Stimulated activated CD8-positive, alpha-beta memory T cell treated with anti-CD3 and anti-CD28 coated beads, Interleukin-4, amount 100 ng/mL, for 24 hours (primary cell): ENCODE measurements at places on chromosomes 2 and 18.

DNA sequence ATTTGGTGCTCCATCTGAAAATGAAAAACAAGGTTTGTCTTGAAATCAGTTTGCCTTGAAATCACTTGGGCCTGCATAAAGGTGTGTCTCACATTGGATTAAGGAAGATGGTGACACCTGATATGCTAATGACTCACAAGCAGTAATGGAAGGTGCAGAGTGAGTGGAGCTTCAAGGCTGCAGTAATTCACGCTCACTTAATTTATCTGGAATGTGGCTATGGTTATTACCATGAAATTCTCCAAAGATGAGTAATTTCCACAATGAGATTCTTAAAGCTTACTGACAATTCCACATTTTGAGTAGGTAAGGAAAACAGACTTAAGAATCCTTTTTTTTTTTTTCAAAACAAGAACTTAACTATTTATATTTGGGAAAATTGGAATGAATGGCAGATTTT, 156.8 kb downstream of the PAX3 start:
- DNase-seq = no peak

DNA sequence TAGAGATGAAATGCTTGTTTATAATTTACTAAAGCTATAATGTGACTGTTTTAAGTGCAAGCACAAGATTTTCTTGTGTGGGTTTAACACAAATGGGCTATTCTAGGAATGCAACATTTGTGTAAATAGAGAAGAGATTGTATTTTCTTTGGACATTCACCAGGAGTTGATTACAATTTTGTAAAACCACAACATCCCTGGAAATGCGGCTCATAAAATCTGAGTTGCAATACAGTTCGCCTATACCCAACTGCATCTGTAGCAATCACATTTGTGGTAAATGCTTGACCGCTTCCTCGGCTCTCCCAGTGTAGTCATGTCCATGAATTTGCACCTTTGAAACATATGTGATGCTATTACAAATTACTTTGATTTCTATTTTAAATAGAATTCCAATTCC, 348.7 kb upstream of the CDH20 start:
- DNase-seq = no peak

GRCh38 chr2:7937082-7937481, 744.8 kb upstream of the ID2 start:
- DNase-seq = no peak

GRCh38 chr2:91442246-91442905, 2750.9 kb downstream of the RPIA start:
- no peak for DNase-seq

DNA sequence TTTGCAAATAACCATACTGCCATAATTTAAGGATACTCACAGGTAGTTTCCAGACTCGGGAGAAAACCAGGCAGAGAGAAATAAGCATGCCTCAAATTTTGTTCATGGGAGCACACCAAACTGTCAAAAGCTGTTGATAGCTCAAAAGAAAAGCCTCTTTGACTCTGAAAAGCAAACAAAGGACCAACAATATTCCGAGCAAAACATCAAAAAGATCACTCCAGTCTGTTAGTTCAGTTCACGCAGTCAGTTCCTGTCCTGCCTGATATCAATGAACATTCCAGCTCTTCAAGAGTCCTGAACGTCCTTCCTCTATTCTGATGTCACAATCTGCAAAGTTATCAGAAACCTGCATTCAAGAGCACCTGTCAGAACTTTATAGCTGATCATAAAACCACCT, 78.7 kb downstream of the RRM2 start:
- DNase-seq = no peak

- peak; percentile 23 for DNase-seq
These were observed 48.0 kb upstream of the ATP6V1B1 start for GRCh38 chr2:70887550-70888246.

DNA sequence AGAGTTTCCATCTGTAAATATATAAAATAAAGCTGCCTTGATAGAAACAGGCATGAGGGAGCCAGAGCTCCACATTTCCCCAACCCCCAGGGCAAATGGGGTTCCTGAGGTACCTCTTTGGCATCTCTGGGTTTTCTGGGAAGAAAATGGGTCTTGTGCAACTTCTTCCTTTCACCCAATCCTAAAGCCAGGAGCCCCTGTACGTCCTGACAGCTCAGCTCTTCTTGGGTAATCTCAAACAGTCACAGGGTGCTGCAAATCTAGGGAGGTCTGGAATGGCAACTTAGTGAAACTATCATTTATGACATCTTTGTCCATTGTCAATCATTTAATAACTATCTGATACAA, 36.6 kb upstream of the STAT1 start:
- DNase-seq = no peak

DNA sequence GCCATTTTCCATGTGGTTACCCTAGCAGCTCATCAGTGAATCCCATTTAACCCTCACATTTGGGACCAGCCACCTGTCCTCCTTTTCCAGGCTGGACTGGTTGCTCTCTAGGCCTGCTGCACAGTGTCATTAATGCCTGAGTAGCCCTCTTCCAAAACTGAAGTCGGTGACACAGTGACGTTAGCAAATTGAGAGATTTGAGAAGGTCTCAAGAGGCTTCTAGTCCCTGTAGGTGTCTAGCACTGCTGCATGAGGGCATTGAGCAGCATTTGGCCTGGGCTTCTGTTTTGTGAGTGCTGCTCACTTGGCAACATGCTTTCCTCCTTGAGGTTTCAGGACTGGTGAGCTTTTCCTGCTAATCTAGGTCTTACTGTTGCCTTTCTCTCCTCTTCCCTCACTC, 36.7 kb downstream of the PKP4 start:
- no peak for DNase-seq

DNA sequence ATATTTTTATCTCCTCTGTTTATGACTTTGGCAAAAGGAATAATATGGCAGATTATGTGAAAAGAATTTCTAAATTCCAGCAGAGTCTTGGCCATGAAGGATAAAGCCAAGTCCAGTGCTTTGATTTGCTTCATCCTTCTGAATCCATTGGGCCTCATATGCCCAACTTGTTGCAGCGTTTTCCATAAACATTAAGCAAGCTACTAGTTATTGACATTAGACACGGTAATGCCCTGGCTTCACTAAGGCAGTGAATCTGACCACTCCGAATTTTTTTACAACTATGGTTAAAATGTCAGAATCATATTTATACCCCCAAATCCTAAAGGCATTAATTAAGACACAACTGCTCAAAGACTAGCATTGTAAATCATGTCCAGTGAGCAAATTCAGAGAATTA, 79.8 kb downstream of the MAPRE2 start:
- no peak for DNase-seq

- DNase-seq = no peak
These were observed 35.1 kb downstream of the MYO7B start for GRCh38 chr2:127570282-127571250.

DNA sequence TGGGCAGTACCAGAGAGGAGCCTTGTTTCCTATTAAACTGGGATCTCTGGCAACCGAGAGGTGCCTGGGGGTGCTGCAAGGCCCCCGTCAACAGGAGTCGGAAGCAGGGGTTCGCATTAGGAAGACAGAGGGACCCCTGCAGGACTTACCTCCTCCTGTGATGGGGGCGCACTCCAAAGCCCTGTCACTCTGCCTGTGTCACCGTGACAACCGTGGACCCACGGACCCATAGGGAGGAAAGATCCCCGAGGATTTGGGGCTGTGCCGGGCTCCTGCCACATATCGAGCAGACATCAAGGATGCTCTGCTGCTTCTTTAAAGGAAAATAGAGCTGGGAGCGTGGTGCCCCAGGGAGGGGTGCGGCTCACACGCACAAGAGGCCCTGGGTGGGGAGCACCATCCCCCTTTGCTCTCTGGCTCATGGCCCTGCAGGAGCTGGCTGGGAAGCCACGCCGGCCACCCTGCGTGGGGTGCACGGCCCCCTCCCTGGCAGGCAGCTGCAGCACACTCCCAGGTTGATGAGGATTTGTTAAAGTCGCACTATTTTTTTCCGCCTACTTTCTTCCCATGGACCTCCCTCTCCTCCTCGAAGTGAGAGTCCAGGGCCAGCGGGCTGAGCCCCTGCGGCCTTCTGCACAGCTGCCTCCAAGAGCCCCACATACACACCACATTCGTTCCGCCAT, 167.5 kb downstream of the TWIST2 start:
- no peak for DNase-seq

GRCh38 chr18:76445741-76446232, 49.3 kb downstream of the ZNF516 start:
- DNase-seq = no peak

GRCh38 chr2:151899156-151899555, 70.9 kb upstream of the ARL5A start:
- no peak for DNase-seq

GRCh38 chr18:60246606-60247005, 126.0 kb downstream of the MC4R start:
- DNase-seq = no peak

GRCh38 chr2:75709297-75709696, 1.4 kb downstream of the GCFC2 start:
- DNase-seq = no peak

DNA sequence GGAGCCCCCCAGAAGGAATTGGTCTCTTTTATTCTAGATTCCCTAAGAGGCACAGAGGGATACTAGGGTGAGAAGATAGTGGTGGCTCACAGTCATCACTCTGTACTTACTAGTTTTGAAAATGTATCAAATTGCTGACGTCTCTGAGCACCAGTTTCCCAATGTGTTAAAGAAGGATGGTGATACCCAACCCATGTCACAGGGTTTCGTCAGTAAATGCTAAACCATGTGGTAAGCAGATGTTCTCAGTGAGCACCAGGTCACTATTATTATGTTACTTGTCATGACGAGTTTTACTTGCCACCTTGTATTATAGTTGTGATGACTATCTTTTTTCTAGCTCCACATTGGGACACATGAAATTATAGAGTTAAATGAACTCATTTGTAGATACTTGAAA, 54.7 kb downstream of the NEDD4L start:
- no peak for DNase-seq

- no peak for DNase-seq
These were observed 402.5 kb upstream of the TRIB2 start for GRCh38 chr2:12314127-12314760.

DNA sequence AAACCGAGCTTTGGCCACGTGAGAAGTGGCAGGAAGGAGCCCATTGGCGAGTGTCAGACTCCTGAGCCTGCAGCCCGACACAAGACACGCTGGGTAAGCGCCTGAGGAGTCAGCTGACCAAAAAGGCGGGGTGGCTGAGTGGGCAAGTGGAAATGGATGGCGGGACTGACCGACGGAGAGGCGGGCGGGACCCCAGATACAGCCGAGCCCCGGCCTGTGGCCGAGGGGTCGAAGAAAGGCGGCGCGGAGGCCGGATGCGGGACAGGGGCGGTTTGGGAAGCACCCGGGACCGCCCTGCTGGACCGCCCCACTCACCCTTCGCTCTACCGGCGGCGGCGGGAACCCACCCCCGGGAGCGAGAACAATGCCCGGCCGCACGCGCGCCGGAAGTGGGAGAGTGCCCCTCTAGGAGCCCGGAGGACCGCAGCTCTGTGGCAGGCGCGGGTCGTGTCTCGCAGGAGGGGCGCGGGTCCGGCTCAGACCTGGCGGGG, 22.8 kb downstream of the ZSCAN30 start:
- peak; percentile 62 for DNase-seq

GRCh38 chr18:13505780-13506345, 220.5 kb downstream of the FAM210A start:
- no peak for DNase-seq

- DNase-seq = no peak
These were observed 148.5 kb downstream of the GALNT14 start for GRCh38 chr2:30989746-30990145.

- no peak for DNase-seq
These were observed 144.4 kb upstream of the THUMPD2 start for GRCh38 chr2:39923455-39923854.

DNA sequence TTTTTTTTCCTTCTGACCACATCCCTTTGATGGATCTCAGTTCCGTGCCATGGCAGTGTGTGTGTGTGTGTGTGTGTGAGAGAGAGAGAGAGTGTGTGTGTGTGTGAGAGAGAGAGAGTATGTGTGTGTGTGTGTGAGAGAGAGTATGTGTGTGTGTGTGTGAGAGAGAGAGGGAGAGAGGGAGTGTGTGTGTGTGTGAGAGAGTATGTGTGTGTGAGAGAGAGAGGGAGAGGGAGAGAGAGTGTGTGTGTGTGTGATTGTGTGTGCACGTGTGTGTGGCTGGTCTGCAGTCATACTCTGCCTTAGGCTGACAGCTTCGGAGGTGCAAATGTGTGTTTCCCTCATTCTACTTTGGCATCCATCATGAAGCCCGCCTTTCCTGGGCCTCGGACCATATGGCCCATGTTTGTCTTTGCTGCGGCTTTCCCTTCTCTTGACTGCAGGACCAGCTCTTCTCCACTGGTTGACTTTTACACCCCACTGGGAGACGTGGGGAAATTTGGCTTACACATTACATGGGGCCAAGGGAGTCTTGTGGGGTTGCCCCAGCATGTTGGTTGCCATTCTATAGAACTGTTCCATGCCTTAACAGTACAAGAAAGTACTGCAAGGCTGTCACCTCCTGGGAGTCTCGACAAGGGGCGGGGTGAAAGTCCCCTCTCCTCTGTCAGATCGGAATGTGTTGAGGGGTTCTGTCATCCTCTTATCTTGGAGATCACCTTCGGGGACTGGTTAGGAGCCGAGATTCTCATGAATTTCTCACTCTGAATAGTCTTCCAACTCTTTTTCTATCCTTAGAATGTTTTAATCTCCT, 21.6 kb downstream of the TSN start:
- no peak for DNase-seq

GRCh38 chr2:196291873-196292800, 120.8 kb upstream of the STK17B start:
- DNase-seq = no peak

- DNase-seq = no peak
These were observed 41.5 kb downstream of the NCKAP5 start for GRCh38 chr2:133526530-133527300.

- no peak for DNase-seq
These were observed 54.7 kb upstream of the RNU4ATAC start for GRCh38 chr2:121475811-121476571.

GRCh38 chr18:3983351-3983969, 471.6 kb downstream of the DLGAP1 start:
- DNase-seq = no peak

- no peak for DNase-seq
These were observed 195.8 kb upstream of the FN1 start for GRCh38 chr2:215631696-215632095.

DNA sequence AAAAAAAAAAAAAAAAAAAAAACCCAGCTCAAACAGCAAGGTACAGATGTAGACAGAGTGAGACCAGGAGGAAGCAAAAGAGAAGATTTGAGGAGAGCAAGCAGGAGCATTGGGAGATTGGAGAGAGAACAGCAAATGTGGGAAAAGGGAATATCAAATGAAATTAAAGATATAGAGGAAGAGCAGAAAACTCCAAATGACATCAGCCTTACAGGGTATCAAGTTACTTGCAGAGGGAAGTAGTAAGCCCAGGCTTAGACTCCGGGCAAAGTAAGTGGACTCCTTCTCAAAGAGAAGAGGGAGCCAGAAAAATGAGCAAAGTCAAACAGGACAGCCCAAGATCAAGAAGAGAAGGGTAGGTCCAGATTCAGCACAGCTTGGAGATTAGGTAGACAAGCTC, 93.3 kb upstream of the PPP1CB start:
- no peak for DNase-seq
